CD14-positive monocyte (primary cell): ENCODE measurements at places on chromosomes 1 and 21.

DNA sequence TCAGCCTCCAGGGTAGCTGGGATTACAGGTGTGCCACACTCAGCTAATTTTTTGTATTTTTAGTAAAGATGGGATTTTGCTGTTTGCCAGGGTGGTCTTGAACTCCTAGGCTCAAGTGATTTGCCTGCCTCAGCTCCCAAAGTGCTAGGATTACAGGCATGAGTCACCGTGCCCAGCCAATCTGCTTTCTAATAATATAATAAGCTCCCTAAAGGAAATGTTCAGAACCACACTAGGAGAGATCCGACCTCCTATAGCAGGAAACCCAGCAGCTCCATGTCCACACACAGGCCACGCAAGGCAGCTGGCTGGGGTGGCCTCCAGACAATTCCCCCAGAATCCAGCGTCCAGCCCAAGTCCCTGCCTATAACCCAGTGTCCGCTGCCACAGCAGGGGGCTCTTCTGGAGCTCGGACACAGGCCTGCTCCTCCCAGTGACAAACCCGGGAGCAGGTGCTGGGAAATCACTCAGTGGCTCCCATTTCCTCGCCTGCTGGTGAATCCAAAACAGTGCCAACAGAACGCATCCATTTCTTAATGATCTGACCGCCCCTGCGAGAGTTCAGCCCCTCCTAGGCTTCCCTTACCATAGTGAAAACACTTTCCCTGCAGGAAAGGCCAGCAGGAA, 7.5 kb downstream of the RIPK4 start:
- no peak for DNase-seq

DNA sequence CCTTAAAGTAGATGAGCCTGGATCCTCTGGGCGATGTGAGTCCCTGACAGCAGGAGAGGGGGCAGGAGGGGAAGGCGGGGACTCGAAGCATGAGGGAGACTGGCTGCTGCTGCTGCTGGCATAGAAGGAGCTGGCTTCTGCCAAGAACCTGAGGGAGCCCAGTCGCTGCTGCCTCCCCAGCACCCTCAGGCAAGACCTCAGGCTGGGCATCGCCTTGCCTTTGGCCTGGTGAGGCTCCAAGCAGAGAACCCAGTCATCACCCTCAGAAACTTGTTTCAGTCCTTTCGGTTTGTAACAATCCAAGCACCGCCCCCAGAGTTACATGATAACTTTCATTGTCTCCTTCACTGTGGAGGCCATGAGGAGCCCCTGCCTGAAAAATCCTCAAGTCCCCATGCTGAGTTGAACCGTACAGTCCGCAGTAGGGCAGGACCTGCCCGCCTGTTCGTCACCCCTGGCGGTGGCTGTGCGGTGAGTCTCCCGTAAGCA, 38.8 kb downstream of the POFUT2 start:
- no peak for DNase-seq

GRCh38 chr1:160108888-160109662, 6.5 kb upstream of the ATP1A2 start:
- peak; percentile 68 for DNase-seq

- peak; percentile 59 for DNase-seq
Measured at GRCh38 chr1:192575499-192576189, at the start of gene RGS1. Gene RGS1, plus strand, starts transcription at chr1:192575773. Its CDS starts 20 bp downstream, at chr1:192575793.

DNA sequence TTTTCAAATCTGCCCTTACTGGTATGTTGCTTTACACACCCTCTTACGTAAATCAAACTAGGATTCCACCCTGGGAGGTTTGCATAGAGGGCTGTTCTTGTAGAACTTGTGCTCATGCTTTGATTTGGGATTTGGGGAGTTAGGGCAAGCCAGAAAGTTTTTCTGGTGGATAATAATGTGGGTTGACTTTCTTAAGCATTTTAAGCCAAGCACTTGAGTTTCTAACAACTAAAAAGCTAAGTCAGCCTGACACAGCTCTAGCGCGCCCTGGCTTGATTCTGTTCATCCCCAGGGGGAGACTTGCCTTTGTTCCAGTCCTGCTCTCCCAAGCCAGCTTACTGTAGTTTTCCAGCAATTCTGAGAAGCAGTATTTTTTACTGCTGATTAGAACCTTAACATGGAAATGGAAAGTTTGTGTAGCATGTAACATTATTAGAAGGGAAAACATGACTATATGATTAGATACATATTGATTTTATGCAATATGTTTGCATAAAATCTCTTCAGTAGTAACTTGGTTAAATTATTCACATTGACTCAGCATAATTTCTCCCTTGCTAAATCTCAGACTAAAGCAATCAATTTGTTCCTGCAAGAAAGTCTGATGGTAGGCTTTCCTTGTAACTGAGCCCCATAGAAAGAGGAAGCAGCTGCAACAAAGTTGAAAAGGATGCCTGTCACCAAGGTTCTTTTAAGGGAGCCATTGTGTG, 11.0 kb upstream of the PGD start:
- DNase-seq: peak; percentile 80

DNA sequence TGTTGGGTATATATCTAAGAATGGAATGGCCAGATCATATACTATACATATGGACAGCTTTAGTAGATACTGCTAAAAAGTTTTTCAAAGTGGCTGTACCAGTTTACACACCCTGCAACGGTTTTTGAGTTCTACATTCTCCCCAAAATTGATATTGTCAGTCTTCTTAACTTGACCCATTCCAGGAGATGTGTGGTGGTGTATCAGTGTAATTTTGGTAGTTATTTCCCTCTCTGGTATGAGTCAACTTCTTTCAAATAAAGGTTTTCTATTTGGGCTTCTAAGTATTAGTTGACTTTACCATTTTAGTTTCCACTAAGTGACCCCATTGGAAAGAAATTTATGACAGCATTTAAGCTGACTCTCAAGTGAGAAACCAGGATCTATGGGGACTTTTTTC, 29.2 kb downstream of the INKA2 start:
- DNase-seq: no peak

DNA sequence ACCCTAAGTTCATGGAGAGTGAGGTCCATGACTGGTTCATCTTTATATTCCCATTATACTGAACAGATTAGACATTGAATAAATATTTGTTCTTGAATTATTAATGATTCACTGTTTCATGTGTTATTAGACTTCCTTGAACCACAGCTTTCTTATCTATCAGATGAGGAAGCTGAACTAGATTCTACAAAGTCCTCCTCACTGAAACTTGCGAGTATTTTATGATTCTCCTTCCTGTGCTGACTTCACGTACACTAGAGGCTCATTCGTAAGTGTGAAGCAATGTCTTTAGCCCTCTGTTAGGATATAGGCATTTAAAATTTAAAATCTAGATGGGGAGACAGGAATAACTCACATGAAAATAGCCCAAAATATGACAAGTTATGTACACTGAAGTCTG, 95.6 kb upstream of the IRF2BP2 start:
- peak; percentile 48 for DNase-seq

DNA sequence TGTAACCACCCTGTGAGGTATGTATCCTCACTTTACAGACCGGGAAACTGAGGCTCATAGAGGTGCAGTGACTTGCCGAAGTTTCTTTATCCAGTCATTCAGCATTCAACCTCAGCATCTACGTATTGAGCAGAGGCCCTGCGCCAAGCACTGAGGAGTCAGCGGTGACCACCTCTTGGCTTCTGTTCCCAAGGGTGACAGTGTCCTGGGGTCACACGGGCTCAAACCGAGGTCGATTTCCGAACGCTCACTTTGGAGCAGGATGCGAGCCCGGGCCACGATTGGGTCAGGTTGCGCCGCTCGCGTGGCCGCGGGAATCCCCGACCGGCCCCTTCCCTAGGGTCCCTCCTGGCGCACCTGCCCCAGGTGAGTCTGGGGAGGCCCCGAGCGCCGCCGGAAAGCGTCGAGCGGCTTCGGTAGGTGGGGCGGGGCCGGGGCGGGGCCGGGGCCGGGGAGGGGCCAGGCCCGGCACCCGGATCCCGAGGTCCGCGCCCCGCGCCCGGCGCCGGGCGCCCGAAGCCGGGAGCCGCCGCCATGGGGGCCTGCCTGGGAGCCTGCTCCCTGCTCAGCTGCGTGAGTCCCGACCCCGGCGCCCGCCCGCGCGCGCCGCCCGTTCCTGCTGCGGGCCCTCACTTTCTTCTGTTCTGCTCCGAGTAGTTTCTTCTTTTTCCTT, at the start of gene SERINC2:
TSS of gene SERINC2 (plus strand) at position 482 of the 673 bp plus-strand sequence. CDS start at position 535, 53 bp downstream.
- no peak for DNase-seq

DNA sequence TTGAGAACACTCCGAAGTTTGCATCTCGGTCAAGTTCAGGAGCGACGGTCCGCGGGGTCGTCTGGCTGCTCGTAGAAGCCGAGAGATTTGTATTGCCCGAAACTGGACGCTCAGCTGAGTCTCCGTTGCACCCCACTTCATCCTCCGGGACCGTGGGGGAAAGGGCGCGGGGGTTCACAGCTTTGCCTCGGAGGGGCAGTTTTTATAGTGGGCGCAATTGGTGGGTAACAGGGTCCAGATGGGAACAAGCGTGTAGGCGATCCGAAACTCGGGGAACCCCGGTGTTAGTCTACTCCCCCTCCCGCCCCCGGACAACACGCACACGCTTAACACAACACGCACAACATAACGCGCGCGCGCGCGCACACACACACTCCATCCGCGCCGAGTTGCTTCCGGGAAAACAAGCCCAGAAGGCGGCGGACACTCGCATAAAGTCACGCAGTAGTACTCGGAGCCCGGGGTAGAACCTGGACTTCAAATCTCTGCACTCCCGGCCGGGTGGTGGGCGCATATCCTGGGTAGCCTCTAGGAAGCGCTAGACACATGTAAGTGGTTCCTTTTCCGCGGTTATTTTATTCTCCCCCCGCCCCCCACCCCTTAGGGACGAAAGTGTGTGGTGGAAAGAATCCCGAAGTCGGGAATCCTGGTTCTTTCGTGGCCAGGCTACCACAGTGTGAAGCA, 1.1 kb upstream of the JUN start:
- peak; percentile 97 for DNase-seq

DNA sequence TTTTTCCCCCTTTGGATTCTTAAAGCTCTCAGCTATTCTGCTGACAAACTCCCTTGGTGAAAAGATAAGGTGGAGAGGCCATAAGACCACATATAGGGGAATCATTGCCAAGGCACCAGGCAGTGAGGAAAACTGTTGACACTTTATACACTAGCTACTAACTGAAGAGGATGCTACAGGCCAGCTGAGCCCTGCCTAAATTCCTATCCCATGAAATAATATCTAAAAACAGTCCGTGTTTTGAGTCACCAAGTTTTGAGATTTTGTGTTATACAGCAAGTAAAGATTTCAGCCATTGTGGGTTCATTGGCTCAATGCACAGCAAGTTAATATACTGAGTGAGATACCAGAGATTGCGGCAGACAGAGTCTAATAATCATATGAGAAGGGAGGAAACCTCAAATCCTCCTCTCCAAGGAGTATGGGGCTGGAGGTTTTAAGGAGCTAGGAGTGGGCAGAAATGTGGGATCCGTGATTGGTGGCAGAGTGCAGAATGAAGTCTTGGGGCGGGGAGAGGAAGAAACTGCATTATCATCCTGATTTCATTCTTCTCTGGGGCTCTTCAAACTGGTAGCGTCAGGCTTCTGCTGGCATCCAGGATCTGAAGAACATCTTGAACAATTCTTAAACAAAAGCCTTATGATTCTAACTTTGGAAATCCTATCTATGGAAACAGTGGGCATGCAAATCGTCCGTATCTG, 9.2 kb downstream of the CLDN8 start:
- DNase-seq: no peak

GRCh38 chr1:183129921-183130690, 56.0 kb upstream of the LAMC2 start:
- no peak for DNase-seq

DNA sequence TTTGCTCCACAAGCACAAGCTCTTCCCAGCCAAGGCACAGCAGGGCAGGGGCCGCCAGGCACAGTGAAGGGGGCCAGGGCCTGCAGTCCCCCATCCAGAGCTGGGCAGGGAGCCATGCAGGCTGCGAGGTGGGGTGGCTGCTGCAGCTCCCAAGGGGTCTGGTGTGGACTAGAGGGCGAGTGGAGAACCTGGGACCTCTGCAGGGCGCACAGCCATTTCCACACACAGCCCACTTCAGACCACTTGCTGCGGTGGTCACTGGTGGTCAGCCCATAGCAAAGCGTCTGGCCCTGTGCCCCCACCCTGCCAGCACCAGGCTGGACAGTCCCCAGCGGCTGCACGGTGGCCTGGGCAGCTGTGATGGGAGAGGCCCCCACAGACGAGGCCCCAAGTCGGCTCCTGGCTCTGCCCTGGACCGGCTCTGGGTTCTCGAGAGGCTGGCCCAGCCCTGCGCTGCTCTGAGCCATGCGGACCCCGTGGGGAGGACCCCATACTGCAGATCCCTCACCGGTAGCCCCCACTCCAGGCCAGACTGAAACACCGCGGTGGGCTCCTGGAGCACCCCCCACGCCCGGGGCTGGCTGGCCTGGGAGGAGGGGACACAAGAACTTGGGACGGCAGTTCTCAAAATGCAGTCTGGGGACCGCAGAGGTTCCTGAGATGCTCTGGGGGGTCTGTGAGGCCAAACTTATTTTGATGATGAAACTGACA, 47.1 kb upstream of the COL6A2 start:
- DNase-seq: no peak

- peak; percentile 92 for DNase-seq
Measured at GRCh38 chr1:155250633-155251449, 4.4 kb downstream of the ENTREP3 start.

GRCh38 chr1:89201106-89201794, 2.5 kb upstream of the GBP4 start:
- no peak for DNase-seq

GRCh38 chr1:167949785-167950184, 12.9 kb upstream of the MPC2 start:
- no peak for DNase-seq

DNA sequence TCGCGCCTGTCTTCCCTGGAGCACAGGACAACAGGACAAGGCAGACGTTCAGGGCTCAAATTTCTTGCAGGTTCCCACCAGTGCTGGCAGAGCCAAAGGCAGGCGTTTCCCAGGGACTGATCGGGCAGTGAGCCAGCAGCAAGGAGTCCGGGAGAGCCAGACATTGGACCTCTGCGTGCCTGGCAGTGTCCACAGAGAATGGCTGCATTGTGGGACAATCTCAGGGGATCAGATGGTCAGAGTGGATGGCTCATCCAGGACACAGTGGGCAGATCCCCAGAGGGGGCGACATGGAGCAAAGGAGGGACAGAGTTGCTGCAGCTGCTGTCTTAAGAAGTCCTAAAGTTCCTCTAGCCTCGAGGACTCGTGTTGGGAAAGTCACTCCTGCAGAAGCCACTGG, 4.6 kb downstream of the TMEM63A start:
- no peak for DNase-seq

DNA sequence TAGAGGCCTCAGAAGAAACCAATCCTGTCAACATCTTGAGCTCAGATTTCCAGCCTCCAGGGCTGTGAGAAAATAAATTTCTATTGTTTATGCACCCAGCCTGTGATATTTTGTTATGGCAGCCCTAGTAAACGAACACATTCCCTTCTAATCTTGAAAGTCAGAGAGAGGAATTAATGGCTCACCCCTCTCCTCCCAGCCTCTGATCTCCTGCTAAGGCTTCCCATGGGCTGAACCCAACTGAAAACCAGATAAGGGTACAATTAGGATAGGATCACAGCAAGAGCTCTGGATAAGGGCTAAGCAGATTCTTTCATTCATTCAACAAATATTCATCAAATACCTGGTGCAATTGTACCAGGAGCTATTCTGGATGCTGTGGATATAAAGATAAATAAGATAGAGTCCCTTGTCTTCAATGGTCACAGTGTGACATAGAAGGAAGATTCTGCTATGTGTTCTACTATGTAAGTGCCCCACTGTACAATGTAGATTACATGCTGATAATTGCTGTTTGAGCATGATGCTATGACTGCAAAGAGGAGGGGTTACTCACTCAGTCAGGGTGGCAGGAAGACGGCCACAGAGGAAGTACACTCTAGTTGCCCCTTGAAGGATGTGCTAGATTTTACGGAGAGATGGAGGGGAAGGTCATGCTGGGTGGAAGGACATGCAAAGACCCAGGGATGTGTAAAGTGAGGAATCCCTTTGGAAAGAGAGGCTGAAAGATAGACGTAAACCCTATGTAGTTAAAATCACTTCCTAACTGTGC, 203.3 kb upstream of the JUN start:
- no peak for DNase-seq
